ENCODE measurements at places on chromosomes 16 and 17.

GRCh38 chr17:71666047-71666446, 454.8 kb upstream of the SOX9 start:
- no peak for DNase-seq

GRCh38 chr17:5364156-5364555, 55.3 kb downstream of the NUP88 start:
- DNase-seq, result no peak

GRCh38 chr16:11780991-11781680, 15.9 kb downstream of the ZC3H7A start:
- DNase-seq, result no peak

DNA sequence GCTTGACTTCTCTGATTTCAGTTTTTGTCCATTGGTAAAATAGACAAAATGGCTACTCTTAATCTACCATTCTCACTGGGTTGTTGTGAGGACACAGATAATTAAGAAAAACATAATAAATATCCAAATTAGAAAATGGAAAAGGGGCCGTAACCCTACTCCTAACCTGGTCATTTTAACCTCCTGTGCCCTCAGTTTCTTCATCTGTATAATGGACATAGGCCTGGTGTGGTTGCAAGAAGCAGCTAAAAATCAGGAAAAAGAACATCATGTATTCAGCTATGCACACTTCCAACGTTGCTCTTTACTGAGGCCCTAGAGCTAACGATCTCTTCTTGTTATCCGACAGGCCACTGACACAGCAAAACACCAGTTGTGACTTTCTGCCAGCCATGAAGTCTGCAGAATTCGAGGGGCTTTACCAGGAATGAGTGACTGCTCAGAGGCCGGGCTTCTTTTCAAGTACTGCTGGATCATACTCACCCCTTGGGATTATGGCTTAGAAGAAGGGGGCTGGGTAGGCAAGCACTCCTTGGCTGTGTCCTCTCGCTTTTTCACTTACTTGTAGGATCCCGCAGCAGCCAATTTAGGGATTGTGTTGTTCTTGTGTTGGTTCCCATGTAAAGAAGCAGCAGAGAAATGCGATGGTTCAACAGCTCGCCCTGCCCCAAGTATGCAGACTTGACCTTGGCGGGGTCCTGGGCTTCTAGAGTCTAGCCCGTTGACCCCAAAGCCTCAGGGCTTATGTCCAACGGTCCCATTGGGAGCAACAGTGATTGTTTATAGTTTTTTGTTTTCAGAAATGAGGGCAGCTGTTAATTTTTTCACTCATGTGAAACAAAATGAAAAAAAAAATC, 20.9 kb downstream of the LDAF1 start:
- DNase-seq, result no peak

- no peak for DNase-seq
These were observed 124.5 kb downstream of the GAS7 start for GRCh38 chr17:10073941-10074340.

DNA sequence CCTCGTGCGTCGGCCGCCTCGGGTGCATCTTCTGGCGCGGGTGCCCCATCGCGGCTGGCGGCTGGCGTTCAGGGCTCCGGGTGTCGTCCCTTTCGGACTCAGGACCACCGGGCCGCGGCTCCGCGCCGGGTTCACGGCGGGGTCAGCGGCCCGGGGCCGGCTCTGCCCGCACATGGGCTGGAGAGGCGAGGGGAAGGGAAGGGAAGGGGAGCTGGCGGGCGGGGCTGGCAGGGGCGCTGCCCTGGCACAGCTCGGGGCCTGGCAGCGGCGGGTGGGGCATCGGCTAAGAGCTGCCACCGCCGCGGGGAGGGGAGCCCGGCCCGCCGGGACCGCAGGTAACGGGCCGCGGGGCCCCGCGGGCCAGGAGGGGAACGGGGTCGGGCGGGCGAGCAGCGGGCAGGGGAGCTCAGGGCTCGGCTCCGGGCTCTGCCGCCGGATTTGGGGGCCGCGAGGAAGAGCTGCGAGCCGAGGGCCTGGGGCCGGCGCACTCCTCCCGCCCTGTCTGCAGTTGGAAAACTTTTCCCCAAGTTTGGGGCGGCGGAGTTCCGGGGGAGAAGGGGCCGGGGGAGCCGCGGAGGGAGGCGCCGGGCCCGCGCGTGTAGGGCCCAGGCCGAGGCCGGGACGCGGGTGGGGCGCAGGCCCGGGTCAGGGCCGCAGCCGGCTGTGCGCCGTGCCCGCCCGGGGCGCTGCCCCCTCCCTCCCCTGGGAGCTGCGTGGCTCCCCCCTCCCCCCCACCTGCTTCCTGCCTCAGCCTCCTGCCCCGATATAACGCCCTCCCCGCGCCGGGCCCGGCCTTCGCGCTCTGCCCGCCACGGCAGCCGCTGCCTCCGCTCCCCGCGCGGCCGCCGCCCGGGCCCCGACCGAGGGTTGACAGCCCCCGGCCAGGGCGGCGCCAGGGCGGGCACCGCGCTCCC, 646 bp downstream of the HIC1 start:
- DNase-seq, result peak; percentile 70

DNA sequence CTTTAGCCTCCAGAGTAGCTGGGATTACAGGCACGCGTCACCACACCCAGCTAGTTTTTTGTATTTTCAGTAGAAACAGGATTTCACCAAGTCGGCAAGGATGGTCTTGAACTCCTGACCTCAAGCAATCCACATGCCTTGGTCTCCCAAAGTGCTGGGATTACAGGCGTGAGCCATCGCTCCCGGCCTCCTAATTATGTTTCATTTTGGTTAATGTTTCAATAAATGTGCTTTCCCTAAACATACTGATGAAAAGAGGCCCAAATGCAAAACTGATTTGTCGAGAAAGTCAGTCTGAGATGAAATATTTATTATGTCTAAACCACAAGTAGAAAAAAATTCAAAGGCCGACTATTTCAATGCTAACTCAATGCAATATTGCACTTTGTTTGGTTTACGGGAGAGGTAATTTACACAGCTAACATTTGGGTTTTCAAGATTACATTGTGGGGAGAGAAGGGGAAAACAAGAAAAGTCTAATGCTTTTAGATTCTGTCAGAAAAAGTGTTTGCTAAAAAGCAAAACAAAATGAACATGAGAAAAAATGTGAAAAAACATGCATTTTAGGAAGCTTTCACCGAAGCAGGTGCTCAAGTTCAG, 9.8 kb downstream of the STAT3 start:
- no peak for DNase-seq

- DNase-seq, result no peak
These were observed 163.9 kb downstream of the ZFHX3 start for GRCh38 chr16:72884037-72884436.

GRCh38 chr17:17849845-17850373, 13.1 kb upstream of the SREBF1 start:
- peak; percentile 78 for DNase-seq

GRCh38 chr17:60766778-60767190, 89.1 kb downstream of the BCAS3 start:
- no peak for DNase-seq

- no peak for DNase-seq
These were observed 75.5 kb downstream of the ZNF423 start for GRCh38 chr16:49780433-49780832.

GRCh38 chr17:72222661-72223380, 102.0 kb downstream of the SOX9 start:
- no peak for DNase-seq

- DNase-seq, result no peak
These were observed 63.7 kb upstream of the PSMD7 start for GRCh38 chr16:74232806-74233465.

GRCh38 chr17:32564325-32564724, 77.5 kb downstream of the CDK5R1 start:
- DNase-seq, result no peak

DNA sequence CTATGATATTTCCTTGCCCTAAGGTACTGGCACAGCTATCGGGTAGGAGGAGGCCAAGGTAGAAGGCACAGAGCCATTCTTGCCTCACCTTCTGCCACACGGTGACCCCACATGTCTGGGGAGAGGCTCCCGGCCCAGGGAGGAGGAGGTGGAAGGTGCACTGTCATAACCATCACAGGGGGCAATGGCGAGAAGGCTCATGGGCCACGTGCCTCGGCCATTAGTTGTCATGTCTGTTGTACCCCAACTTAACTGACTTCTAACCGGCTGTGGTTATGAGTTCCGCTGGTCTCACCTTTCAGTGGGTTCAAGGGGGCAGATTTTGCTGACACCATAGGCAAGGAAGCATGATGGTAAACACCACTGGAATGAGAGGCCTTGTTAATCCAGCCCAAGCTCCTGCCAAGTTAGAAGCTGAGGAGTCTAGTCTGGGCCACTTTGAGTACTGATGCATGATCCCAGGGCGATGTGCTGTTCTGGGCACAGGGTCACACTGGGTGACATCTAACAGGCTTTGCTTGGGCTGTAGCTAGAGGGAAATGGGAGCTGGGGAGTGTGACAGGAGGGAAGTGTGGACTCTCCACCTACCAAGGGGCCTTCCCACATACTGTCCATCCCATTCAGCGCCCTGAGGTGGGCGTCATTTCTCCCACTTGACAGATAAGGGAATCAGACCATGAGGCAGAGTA, 39.6 kb downstream of the HLF start:
- DNase-seq, result no peak

- DNase-seq, result no peak
These were observed 2.3 kb upstream of the NCBP3 start for GRCh38 chr17:3848229-3848835.

DNA sequence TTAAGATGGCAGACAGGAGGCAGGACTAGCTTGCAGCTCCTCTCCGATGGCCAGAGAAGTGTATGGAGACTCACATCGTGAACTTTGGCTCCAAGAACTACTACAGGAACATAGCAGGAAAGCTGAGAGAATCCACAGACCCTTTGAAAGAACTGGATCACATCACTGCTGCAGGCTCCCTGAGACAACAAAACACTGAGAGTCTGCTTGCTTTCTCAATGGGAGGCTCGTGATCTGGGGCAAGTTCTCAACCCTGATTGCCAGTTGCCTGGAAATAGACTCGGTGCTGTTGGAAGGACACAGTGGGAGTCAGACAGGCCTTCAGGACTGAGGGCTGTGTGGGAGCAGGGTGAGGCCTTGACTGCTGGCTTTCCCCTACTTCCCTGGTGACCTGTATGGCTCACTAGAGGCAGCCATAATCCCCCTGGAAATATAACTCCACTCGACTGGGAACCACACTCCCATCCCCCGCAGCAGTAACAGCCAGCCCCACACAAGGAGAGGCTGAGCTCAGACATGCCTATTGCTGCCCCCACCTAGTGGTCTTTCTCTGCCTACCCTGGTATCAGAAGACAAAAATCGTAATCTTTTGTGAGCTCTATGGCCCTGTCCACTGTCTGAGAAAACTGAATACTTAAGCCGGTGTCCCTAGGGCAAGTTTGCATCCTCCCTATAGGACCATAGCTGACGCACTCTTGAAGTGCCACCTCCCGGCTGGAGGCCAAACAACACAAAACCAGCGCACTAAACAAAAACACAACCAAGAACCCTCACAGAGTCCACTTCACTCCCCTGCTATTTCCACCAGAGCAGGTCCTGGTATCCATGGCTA, 238.4 kb downstream of the CEP112 start:
- no peak for DNase-seq

DNA sequence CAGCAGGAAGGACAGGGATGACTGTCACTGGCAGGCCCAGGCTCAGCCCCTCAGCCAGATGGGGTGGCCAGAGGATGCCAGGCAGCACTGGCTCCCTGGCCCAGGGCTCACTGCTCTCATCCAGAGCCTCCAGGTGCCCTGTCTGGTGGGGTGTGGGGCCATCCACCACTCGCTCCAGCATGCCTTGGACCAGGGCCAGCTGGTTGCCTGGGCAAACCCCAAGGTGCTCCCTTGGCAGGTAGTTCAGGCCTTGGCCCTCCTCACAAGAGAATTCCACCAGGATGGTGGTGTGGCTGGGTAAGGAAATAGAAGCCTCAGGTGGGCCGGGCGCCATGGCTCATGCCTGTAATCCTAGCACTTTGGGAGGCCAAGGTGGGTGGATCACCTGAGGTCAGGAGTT, 29.4 kb downstream of the LGALS9 start:
- no peak for DNase-seq

DNA sequence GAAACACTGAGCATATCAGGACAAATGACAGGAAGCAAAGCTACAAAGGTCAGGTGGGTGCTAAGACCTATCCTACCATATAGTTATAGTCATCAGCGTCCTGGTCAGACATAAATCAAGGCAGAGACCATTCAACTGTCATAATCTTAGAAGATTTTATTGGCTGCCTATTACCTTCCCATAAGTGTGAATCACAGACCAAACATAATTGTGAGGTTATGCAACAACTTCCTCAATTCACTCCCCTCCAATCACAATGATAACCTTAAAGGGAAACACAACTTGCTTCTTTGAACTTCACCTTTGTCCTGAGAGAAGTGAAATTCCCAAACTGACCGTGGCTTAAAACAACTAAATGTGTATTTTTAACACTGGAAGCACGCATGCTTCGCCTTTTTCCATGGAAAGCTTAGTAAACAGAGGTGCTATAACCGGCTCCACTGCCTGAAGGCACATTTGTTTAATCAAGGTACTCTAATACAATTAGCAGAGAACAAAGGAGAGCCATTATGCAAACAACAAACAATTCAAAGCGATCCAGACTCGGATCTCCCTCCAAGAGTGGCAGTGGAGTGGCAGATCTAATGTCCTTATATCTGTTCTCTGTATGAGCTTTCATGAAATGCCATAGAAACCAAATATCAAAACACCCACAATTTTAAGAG, 84.9 kb downstream of the TMEM114 start:
- no peak for DNase-seq

DNA sequence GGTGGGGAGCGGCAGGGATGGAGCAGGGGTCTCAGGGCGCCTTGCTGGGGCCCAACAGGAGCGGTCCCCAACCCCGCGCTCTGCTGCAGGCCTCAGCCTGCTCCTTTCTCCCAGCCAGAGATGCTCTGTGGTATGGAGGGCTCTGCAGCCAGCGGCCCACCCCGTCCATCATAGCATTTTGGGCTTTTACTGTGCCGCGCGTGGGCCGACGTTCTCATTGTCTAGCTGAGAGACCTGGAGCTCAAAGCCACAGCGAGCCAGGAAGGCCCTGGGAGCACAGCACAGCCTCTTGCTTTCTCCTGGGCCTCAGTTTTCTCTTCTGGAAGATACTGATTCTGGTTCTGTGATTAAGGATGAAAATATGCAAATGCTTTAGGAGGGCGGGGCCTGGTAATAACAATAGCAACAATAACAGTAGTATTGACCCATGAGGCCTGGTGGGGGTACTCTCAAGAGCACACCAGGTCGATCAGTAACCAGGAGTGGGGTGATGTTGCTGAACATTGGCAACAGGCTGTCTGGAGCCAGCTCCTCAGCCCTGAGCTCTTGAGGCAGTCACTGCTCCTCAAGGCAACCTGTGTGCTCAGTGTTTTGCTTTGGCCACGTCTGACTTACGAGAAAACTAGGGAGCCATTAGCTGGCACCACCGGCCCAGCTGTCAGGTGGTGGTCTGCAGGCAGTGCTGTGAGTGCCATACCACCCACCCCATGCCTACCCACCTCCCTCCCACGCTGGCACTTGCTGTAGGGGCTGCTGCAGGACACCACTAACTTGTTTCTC, 1.1 kb upstream of the RASD1 start:
- no peak for DNase-seq

DNA sequence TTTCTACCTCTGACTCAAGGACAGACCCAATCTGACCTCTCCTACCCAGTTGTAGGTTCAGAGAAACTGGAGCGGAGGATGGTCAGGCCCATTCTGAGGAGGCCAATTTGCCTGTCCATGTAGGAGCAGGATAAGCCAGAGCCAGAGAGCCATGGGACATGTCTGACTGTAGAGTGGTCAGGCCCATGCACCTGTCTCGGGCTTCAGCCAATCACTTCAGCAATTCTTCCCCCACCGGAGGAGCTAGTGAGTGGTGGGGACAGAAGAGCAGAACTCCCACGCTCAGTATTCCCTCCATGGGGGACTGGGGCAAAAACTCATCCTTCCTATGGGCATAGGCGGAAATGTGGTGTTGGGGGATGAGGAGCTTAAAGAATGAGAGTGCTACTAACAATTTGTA, 14.3 kb downstream of the DCAF7 start:
- DNase-seq, result no peak
